ENCODE measurements at places on chromosomes 6 and 20.
A peak's percentile ranks its signal among the peaks of the same experiment; 100 is the strongest.

- DNase-seq = no peak
These were observed 33.1 kb upstream of the FAM135A start for GRCh38 chr6:70380252-70380651.

- DNase-seq = no peak
These were observed 16.5 kb downstream of the PXMP4 start for GRCh38 chr20:33703498-33704137.

DNA sequence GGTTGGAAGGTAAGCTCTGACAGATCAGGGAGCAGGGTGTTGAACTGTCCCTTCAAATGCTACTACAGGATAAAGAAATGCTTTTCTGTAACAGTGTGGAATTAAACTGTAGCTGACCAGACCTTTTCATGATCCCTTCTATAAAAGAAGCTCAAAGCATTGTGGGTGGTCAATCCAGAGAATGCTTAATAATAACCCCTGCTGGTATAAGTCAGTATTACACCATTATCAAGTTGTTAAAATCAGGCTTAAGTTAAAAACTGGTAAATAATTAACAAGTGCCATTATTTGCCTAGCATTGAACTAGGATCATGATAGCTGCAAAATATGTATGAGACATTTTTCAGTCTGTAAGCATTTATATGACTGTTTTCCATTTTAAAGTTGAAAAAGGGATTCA, 468.9 kb downstream of the PKHD1 start:
- no peak for DNase-seq

- DNase-seq = no peak
These were observed 347.5 kb downstream of the PRL start for GRCh38 chr6:21949211-21949801.

GRCh38 chr6:18359237-18359885, 27.8 kb upstream of the RNF144B start:
- no peak for DNase-seq

DNA sequence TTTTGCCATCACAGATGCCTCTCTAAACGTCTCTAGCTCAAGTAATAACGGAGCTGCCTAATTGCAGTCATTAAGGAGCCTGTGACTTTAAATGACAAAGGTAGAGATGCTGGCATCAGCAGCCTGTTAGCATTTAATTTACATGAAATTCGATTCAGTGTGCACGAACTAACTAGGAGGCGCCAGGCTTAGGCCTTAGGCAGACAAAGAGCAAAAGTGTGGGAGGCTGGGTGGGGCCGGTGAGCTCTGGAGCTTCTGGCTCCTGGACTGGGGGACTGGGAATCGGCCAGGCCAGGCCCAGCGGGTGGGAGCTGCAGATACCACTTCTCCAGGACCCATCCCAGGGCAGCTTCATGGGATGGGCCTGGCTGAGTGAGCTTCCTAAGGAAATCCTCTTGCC, 170.0 kb upstream of the AGPAT4 start:
- no peak for DNase-seq

- no peak for DNase-seq
These were observed 361.1 kb downstream of the NRN1 start for GRCh38 chr6:5645328-5646290.

GRCh38 chr6:7590918-7591302, 912 bp downstream of the SNRNP48 start:
- DNase-seq = no peak

- no peak for DNase-seq
These were observed 298.8 kb downstream of the ZNF217 start for GRCh38 chr20:53294804-53295203.

- DNase-seq = no peak
These were observed 74.7 kb downstream of the BTBD3 start for GRCh38 chr20:11992426-11992825.

DNA sequence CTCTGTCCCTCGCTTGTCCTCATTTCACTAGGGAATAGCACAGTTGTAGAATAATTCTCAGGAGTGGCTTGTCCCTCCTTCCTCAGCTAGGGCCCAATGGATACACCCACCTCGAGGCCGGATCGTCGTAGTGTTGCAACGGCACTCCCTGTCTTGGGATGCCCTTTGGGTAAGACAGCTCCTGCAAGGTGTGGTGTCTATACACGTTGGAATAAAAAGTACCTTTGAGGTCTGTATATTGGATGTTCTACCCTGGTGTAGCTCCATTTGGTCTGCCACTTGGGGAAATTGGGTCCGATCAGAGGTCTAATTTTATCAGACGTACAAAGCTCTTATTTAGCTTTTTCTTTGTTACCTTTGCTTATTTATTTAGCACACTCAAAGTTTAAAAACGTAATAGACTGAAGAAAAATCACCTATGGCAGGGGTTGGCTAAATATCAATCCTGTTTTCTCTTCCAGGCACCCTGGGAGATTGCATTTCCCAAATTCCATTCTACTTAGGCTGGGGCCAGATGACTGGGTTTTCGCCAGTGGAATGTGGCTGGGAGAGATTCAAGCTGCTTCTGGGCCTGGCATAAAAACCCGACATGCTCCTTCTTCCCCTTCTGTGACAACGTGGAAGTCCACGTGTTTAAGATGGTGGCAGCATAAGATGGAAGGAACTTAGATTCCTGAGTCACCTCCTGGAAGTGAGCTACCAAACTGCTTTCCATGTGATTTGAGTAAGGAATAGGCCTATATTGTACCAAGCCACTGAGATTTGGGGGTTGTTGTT, 82.3 kb upstream of the CD83 start:
- DNase-seq = no peak

GRCh38 chr6:7243179-7243981, 69.6 kb downstream of the SSR1 start:
- no peak for DNase-seq

GRCh38 chr6:147758303-147758702, 249.8 kb downstream of the SAMD5 start:
- DNase-seq = no peak

DNA sequence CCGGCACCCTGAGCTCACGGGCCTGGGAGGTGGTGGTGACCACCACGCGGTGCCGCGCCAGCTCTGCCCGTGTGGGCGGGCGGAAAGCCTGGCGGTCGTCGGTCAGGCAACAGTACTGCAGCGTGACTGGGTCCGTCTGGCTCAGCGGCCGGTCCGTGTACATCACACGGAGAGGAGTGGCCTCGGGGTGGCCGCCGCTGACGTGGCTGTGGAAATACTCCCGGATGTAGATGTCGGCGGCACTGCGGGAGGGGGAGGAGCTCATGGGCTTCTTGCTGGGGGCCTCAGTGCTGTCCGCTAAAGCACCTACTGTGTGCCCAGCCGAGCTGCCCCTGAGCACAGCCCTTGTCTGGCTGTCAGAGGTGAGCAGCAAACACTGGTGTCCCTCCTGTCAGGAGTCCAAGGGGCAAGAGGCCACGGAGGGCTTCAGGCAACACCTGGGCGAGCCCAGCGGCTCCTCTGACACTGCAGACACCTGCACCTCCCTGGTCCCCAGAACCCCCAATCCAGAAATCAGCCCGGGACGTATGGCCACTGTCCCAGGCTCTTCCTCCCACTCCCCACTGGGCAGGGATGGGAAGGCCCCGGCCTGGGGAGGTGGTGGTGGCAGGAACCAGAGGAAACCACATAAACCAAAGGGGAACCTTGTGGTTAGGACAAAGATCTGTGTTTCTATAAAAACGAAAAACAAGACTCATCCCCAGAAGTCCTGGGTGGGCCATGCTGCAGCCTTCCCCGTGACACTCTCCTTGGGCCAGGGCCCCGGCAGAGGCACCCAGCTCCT, 6.5 kb downstream of the HELZ2 start:
- peak; percentile 42 for DNase-seq

DNA sequence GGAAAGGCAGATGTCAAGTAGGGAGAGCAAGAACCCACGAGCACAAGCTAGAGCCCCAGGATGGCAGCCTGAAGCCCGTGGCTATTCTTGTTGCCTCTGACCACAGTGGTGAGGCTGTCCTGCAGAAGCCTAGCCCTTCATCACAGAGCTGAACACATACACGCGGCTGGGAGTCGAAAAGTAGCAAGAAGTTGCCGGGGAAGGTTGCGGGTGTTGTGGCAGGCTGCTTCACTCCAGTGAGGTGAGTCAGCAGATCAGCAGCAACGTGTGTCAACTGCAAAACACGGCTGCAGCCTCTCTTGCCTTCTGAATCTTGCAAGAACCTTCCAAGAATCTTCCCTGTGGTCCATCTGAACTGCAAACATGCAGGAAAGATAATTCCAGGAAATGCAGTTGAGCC, 10.6 kb upstream of the STX16 start:
- DNase-seq = no peak

GRCh38 chr6:108875161-108875555, 26.9 kb downstream of the ARMC2 start:
- no peak for DNase-seq

DNA sequence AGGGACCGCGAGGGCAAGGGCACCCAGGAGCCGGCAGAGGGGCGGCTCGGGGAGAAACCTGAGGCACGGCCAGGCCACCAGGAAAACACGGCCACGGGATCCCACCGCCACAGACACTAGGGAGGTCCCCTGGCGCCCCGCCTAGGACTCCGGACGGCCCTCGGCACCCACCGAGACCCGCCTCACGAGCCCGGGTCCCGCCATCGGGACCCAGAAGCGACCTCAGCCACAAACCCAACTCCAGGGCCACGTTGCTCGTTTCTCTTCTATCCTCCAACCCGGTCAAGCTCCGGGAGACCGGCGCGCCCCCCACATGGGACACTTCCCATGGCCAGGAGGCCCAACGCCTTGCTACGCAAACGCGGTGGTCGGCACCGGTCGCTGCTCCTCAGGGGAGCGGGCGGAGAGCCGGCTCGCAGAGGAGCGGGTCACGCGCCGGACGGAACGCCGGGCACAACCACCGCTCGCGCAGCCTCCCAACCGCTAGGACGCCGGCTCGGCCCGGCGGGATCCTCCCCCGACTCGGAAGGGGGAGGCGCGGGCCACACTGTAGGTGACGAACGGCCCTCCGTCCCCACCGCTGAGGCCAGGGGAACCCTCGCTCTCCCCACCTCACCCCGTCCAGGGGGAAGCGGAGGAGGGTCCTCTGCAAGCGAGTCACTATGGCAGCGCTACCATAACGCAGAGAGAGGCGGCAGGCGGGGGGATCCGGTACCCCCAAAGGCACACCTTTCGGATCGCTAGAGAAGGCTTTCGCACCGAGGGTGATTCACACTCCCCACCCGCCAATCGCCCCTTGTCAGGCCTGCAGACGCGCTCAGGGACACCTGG, 1514.1 kb upstream of the DEFB115 start:
- DNase-seq = no peak

DNA sequence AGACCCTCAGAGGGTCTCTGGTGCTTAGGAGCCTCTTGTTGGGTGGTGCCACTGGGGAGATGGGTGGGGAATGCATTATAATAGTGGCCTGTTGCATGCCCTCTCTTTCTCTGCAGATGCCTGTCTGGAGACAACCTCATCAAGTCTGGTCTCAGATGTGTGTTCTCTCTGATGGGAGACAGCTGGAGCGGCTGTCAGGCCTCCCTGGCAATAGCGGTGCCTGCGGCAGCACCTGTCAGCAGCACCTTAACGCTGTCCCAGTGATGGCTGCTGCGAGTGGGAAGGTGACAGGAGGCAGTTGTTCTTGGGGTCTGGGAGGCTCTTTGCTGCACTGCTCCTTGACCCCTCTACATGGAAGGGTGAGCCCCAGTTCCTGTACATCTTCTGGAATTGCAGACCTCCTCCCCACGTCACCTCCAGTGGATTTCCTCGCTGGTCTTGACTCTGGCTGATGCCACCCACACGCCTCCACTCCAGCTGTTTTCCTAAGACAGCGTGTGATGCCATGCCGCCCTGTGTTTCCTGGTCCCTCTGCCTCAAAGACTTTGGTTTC, 63.3 kb upstream of the BLCAP start:
- no peak for DNase-seq

DNA sequence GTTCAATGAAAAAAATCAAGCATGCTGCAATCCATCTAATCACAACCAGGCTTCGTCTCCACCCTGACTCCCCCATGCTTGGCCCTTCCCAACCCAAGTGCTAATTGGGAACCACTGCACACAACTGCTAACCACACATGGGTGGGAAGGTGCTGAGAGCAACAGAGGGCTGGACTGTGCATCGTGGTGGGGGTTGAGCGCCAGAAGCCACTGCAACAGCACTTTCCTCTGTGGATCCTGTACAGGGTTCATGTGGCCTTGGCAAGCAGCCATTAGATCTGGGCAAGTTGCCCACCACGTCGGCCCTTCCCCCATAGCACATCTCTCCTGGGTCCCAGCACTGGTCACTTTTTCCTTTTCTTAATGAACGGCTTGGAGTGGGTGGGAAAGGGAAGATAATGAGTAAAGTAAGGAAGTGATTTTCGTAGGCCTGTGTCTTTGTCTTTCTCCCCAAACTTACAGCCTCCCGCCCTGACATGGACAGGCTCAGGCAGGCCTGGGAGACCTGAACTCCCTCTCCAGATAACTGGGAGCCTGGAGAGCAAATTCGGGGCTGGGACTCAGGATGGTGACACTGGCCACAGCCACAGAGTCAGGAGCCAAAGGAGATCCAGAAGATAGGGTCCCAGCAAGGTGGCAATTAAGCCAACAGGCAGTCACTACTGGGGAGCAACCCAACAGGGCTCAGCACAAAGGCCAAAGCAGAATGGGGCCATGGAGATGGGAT, 34.4 kb upstream of the MRPS10 start:
- DNase-seq = no peak

DNA sequence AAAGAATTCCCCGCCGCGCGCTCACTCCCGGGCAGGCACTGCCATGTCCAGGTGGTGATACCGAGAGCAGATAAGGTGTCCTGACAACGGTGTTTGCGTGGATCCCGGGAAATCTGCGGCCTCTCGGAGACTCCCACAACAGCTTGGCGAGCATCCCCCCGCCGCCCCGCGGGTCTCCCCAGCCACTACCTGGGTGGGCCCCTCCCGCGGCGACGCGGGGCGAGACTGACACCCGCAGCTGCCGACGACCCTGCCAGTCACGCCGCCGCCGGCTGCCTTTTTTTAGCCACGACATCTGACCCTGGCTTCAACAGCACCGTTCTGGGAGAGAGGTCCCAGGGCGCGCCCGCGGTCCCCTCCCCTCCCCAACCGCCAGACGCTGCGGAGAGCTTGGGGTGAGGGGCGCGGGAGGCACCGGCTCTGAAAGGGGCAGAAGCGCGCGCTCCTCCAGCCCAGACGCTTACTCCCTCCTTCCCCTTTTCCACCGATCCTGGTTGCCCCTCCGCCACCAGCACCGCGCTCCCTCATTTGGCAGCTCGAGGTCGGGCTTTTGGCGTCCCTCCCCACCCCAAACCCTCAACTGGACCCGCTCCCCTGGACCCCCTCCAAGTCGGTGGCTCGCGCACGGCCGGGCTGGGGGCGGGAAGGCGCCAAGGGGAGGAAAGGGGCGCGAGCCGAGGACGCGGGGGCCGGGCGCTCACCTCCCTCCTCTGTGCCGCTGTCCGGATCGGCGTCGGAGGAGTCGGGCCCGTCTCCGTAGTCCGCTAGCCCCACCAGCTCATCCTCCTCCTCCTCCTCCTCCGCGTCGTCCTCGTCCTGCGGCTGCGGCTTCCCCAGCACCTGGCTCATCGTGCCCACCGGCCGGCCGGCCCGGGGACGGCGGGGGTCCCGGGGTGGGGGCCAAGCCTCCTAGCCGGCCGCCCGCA, 665 bp downstream of the RRAGD start:
- peak; percentile 15 for DNase-seq
